Stimulated activated CD8-positive, alpha-beta memory T cell treated with anti-CD3 and anti-CD28 coated beads, Interleukin-12 subunit alpha, Interleukin-12 subunit beta, amount 100 ng/mL, for 4 hours (primary cell): ENCODE measurements at places on chromosomes 5 and 9.

- no peak for DNase-seq
Observed at GRCh38 chr9:112544477-112544876, 57.9 kb downstream of the KIAA1958 start.

GRCh38 chr9:114261987-114262386, 60.9 kb upstream of the ORM1 start:
- no peak for DNase-seq

DNA sequence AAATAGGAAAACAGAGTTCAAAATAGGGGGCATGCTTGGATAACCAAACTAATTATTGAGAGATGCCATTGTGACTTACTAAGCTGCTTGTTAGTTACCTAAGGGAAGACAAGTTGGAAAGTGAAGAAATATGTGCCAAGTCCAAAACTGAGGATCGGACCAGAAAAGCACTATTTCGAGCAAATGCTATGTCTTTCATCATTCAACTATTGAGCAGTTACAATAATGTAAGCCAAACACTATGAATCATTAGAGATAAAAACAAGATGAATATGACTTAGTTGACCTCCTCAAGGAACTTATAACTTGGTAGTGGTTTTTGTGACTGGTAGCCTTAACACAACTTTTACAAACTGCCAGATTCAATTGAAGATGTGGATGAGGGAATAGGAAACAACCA, 240.6 kb upstream of the MPDZ start:
- DNase-seq = no peak

GRCh38 chr9:98342098-98342819, 86.8 kb upstream of the TBC1D2 start:
- no peak for DNase-seq

DNA sequence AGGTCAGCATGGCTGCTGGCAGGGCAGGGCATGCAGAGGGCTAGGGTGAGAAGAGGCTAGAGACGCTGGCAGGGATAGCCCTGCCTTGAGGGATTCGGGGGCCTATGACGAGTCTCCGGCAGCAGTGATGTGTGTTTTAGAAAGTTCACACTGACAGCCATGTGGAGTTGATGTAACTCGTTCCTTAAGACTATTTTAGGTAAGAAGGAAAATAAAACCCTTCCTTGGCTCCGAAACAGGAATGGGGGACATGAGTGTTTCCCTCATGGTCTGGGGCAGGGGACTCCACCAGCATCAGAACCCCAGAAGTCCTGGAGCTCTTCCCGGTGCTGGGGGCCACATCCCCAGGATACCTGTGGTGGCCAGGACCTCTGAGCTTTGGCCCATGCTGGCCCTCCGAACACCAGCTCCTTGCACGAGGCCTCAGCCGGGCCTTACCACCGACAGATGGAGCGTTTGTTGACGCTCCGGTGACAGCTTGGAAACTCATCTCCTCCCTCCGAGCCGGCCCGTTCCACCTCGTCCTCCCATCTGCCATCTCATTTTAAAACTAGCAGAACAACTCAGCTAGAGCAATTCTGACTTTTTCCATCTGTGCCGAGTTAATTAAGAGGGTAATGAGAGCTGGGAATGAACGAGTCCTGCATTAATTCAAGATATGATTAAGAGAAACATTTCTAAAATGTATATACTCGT, 337.7 kb downstream of the CDK5RAP2 start:
- no peak for DNase-seq

DNA sequence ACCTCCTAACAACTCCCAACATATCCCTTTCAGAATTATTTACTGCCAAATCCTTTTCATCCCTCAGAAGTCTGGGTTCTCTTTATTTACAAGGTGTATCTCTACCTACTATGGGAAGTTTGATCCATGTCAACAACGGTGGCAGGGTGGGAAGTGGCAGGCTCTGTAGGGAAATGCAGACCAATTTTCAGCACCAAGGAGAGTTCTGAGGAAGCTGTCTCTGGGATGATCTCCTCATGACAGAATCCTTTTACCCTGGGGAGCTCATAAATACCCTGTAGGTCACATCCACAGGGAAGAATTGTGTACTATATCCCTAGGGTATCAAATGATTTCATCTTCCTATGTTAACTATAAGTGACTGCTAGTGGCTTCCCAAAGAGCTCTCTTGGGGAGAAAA, 107.8 kb upstream of the NEK6 start:
- DNase-seq = no peak

DNA sequence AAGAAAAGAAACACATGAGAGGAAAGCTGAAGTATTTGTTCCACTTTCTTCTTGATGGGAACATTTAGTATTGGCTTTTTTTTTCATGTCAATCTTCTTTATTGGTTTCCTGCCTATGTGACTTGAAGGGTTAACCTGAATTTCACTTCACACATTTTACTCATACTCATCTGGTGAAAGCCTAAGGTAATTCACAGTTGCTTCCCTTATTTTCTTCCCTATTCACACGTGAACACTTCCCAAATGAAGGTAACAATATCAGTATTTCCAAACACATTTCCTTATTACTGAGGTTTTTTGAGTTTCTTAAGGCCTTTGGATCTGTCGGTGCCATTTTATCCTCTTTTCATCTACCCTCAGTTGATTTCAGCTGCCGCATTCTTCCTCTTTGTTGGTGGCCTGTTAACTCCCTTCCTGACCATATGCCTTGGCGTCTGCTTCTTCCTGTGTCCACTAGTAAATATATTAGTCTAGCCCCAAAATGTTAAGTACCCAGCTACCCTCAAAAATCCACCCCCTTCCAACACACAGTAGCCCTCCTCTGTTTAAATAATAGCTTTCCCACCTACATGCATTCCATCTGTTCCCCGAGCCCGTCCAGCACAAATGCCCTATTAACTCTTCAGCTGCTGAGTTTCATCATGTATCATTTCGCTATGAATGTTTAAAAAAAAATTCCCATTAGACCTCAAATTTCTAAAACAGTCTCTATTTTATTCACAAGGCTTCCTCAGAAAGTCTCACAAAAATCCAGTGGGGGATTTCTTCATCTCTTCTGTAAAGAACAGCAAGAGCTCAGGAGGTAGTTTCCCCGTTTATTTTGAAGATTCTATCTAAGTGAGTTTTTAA, 97.3 kb downstream of the USP20 start:
- no peak for DNase-seq

GRCh38 chr5:11234501-11234911, 473.5 kb upstream of the DAP start:
- DNase-seq = no peak

DNA sequence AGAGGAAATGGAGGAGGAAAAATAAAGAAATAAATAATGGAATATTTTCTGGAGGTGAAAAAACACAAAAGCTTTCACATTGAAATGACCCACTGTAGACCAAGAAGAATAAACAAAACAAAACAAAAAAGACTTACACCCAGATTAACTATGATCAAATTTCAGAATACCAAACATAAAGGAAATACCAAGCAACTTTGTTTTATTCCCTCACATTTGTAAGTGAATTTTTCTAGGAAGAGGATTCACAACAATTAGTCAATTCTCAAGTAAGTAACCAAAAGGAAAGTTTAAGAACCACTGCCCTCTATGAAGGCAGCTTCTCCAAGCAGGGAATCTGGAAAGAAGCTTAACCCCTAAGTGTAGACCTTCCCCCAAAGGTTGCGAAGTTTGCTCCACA, 29.6 kb upstream of the B4GALT1 start:
- DNase-seq = no peak

DNA sequence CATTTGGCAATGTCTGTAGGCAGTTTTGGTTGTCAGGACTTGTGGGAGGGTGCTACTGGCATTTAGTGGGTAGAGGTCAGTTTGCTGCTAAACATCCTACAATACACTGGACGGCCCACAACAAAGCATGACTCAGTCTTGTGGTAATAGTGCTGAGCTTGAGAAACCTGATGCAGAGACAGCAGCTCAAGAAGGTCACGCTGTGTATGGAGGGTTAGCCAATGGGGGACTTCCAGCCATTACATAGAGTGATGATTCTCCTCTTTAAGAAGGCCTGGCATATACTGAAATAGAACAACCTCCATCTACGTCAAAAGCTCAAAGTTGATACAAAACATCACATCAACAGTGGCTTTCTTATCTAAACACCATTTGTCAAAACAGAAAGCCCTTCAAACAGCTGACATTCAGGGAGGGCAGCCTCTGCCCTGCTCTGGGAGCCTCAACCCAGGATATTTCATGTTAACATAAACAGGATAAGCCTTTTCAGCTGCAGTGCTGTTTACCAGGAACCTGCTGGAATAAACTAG, 143.0 kb downstream of the GPBP1 start:
- DNase-seq = no peak

DNA sequence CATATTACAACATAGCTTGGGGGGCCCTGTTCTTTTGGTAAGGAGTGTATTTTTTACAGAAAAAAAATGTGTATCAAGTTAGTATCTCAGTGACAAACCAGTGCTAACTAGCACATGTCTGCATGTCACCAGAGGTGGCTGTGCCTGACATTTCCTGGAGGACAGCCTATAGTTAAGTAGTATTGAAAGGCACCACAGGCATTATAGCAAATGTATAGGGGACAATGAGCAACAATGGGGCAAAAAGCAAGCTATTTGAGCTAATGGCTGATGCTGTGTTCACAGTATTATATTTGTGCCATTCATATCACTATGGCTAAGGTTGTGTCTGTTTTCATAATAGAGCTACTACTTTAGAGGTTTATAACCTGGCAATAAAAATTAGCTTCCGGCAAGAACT, 1644.0 kb downstream of the MAT2B start:
- no peak for DNase-seq

- DNase-seq = no peak
Observed at GRCh38 chr5:83554133-83554532, 82.6 kb downstream of the VCAN start.

- no peak for DNase-seq
Observed at GRCh38 chr5:168382421-168382820, 91.0 kb downstream of the WWC1 start.
